ENCODE measurements at places on chromosomes 2 and 18.

DNA sequence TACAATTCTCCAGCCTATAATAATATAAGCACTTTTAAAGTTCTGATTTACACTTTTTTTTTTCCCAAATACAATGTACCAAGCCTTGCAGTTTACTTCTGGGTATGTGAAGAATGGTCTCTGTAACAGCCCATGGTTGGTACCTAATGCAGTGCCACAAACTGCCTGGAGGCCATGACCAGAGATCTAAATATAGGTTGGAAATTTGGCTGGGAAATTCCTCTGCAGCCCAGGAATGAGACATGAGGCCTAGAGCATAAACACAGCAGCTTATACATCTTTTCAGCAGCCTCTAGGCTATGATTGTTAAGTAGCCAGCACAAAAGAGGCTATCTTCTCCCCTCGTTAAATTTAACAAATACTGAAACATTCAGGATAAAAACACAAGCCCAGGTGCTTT is 432.0 kb upstream of the FAM98A start:
- DNase-seq: no peak

- DNase-seq: no peak
These were observed 71.0 kb upstream of the ST3GAL5 start for GRCh38 chr2:85959826-85960225.

- DNase-seq: no peak
These were observed 5.4 kb downstream of the BOLA3 start for GRCh38 chr2:74142340-74142739.

GRCh38 chr2:106105151-106105922 is 88.8 kb downstream of the UXS1 start:
- no peak for DNase-seq

DNA sequence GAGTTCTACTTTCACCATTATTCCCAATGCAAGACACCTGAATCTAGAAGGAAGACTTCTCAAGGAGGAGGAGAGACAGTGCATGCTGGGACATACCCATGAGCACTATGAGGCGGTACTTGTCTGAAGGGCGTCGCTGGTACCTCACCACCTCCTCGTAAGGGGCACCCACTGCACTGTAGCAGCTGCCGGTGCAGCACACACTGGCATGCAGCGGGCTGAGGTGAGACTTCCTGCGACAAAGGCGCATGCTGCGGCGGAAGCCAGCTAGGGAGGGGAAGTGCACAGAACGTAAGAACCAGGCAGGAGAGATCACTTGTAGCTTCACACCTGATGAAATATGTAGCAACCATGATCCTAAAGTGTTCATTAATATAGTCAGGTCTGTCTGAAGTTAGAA is 12.8 kb upstream of the TMEM237 start:
- DNase-seq: no peak

- no peak for DNase-seq
These were observed 140.9 kb upstream of the B3GNT2 start for GRCh38 chr2:62054916-62055450.

All from CD4-positive, alpha-beta T cell treated with Interleukin-6 at 100 ng/mL for 8 hours (primary cell).